ENCODE measurements at places on chromosomes 1 and 21.

DNA sequence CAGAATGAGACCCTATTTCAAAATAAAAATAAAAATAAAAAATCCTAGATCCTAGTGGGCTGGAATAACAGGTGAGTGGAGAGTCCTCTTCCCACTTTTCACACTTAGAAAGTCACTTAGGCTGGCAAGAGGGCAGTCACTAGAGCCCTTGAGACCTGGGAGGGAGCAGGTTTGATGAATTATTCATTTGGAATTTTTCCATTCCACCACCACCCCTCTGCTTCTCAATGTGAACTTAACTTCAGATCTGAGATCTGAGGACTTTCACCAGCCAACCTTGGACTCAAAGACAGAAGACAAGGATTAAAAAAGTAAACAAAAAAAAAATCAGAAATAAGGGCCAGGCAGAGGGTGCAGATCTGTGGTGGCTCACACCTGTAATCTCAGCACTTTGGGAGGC, 16.5 kb downstream of the AKR7A3 start:
- DNase-seq, result no peak

DNA sequence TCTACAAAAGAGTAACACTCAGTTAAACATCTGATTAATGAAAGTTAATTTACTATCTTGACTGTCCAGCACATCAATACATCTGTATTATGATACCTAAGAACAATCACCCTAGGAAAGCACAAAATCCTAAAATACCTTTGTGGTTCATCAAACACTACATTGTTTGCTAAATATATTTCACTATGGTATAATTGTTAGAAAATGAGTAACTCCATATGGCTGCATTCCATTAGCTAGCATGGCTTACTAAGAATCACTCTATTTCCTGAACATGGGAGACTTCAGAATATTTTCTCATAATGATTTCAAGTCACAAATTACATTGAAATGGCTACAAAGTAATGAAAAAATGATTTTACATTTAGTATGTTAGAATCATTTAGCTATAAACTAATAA, 12.5 kb downstream of the TRMT1L start:
- DNase-seq, result no peak

DNA sequence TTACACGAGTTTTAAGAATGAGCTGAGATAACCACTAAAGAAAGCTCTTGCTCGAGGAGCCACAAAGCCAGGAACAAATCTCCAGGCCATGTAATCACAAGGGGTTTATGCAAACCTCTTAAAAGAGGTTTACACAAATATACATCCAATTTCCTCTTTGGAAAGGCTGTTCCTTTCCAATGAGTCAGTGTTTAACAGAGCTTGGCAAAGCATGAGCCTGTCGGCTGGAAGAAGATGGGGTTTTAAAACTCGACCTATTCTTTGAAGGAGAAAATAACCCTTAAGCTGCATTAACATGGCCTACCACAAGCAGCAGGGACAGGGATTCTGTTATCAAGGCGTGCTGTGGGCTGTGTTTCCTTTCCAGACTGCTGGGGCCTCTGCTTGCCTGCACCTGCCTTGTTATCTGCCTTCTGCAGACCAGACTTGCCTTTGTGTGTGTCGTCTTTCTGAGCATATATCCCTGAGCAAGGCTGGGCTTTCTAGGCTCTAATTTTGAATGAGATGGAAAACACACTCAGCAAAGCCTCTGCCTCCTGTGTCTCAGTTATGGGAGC, 40.6 kb upstream of the CYP2J2 start:
- DNase-seq, result no peak

- DNase-seq, result no peak
Observed at GRCh38 chr1:204854286-204854685, 16.4 kb upstream of the NFASC start.

GRCh38 chr1:3403011-3403345, 51.5 kb upstream of the ARHGEF16 start:
- no peak for DNase-seq

GRCh38 chr1:113812661-113813135, 422 bp upstream of the RSBN1 start:
- DNase-seq, result peak; percentile 63

GRCh38 chr21:14685568-14685967, 139.5 kb upstream of the SAMSN1 start:
- DNase-seq, result no peak

- no peak for DNase-seq
Observed at GRCh38 chr21:37208741-37209225, 58.4 kb downstream of the VPS26C start.

DNA sequence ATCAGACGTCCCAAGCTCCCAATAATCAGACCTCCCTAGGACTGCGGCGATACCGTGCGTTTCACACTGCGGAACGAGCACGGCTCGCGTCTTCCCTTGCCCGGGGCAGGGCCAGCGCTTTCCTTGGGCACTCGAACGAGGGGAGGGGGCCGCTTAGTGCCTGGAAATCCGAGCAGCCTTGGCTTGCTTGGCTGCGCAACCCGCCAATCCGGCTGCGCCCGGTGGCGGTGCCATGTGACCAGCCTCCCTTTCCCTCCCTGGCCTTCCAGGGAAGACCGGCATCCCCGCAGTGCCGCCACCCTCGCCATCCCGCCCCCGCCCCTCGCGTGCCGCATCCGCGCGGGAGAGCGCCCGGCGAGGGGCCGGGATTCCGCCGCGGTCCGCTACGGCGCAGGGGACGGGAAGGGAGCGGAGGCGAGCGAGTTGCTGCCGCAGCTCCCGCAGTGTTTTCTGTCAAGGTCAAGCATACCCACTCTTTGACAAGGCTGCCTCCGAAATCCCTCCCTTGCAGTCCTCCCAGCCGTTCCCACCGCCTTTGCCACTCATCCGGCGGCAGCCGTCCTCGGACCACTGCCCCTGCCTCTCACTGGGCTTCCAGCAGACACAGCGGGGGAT, 8.3 kb upstream of the RNF19B start:
- DNase-seq, result peak; percentile 57

DNA sequence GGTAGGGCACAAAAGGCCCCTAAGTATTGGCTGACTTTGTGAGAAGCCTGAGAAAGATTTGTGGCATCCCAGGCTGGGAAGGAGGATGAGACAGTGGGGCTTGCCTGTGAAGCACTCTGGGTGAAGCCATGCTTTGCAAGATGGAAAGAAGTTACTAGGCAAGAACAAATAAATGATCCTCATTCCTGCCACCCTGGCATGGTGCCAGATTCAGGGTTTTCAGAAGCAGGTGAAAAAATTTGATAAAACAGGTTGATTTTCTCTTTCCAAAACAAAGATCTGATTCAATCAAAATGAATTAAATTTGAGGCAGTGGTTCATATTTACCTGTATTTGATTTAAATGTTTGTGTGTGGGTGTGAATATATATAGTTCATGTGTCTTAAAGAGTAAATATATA, 386.9 kb upstream of the PROX1 start:
- DNase-seq, result no peak

- no peak for DNase-seq
Observed at GRCh38 chr1:247286134-247286670, 30.3 kb downstream of the VN1R5 start.

GRCh38 chr1:218369688-218370511, 24.8 kb downstream of the TGFB2 start:
- DNase-seq, result no peak

GRCh38 chr1:24235921-24236788, 49.1 kb upstream of the IFNLR1 start:
- DNase-seq, result no peak

GRCh38 chr1:12320486-12320885, 90.7 kb downstream of the VPS13D start:
- no peak for DNase-seq

- no peak for DNase-seq
Observed at GRCh38 chr1:97875996-97876395, 44.8 kb downstream of the DPYD start.

DNA sequence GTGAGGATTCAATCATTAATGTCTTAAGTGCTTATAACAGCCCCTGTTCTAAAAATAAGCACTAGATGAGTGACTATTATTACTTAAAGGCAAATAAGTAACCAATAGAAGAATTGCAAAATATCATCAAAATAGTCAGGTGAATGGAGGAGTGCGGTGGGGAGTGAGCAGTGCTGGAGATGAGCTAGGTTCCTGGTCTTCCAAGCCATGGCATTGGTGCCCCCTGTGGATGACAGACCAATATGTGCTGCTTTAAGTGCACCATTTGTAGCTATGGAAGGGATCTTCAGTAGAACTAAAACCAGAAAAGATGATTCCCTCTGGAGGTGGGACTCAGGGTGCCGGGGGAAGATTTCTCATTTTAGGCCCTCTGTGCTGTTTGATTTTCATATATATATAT, 46.1 kb upstream of the SLC30A1 start:
- no peak for DNase-seq

DNA sequence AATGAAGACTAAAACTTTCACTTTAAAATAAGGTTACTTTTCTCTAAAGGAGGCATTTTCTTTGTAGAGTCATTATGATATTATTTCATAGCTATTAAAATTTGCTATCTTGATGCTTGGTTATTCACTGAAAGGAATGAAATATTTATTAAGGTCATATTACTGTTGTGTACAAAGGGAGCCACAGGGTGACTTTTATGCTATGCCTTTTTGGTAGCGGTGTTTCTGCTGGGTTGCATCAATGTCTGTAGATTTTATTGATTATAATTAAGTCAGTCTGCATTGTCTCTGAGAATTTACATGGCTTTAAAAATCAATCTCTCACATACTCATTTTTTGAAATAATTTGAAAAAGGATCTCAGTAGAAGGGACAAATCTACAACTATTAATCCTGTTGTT, 84.9 kb downstream of the NFIA start:
- DNase-seq, result no peak

DNA sequence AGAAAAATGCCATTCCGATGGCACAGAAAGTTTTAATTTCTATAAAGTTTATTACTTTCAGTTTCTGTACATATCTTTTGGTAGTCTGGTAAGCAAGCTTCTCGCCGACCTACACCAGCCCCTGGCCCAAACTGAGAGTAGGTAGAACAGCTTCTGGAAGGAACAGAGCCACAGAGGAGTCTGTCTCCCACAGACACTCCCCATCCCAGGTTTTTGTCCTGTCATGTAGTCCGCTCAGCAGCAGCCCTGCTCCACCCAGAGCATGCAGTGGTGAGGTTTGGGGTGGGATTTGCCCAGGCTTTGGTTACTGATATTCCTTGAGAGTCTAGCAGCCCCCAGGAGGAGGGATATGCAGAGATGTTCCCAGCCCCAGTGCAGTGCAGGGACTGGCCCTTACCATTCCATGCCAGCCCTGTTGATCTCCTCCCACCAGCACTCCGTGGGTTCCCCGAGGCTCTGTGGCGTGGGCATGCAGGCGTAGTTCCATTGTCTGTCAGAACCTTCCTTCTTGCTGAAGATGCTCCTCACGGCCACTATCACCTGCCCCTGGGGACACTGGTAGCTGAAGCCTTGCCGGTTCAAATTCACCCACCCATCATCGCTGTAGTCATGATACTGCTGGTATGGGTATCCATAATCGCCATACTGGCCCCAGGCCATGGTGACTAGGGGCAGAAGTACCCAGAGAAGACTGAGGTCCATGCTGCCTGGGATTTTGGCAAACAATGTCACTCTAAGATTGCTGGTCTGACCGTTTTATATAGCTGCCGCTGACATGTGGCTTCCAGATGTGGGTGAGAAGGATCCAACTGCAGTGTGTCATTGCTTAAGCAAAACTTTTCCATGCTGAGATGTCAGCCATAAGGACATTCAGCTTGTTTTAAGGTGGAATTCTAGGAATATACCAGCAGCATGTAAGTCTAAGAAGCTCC, at the start of gene DPT:
Gene DPT, minus strand, starts transcription at position 734 of the 932 bp plus-strand sequence. Its CDS starts 32 bp downstream, at position 702.
- peak; percentile 74 for DNase-seq

DNA sequence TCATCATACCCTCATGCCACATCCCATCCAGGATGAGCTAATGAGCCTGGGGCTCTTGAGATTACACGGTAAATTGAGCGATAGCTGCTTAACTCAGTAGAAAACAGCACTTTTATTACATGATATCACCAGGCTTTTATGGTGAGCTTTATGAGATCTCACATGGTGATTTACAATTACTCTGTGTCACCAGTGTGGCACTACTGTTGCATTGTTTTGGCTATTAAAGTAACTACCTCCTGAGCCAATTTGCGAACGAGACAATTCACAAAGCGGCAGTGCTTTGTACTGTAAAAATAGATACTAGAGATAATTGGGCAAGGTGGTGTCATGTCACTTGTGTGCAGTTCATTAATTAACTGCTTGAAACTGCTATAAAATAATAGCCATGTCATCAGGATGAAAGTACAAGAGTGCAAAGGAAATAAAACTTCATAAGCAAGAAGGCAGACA, 767.7 kb upstream of the ADGRL2 start:
- no peak for DNase-seq

DNA sequence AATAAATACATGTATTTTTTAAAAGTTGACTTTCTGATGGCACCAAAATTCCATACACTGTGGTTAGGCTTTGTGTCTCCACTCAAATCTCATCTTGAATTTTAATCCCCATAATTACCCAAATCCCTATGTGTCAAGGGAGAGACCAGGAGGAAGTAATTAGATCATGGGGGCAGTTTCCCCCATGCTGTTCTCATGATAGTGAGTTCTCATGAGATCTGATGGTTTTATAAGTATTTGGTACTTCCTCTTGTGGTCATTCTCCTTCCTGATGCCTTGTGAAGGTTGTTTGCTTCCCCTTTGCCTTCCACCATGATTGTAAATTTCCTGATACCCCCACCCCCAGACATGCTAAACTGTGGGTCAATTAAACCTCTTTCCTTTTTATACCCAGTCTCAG, 1218.4 kb upstream of the PRMT6 start:
- no peak for DNase-seq
